ENCODE measurements at places on chromosomes 2 and 18.

GRCh38 chr2:15412309-15412708 is 148.8 kb downstream of the NBAS start:
- H3K4me1 ChIP-seq, result no peaks in the 10 kb centered on the region
- H3K27ac ChIP-seq, result no peak overlapping the region
- no peak overlapping the region for H3K4me3 ChIP-seq
- no peak for DNase-seq

DNA sequence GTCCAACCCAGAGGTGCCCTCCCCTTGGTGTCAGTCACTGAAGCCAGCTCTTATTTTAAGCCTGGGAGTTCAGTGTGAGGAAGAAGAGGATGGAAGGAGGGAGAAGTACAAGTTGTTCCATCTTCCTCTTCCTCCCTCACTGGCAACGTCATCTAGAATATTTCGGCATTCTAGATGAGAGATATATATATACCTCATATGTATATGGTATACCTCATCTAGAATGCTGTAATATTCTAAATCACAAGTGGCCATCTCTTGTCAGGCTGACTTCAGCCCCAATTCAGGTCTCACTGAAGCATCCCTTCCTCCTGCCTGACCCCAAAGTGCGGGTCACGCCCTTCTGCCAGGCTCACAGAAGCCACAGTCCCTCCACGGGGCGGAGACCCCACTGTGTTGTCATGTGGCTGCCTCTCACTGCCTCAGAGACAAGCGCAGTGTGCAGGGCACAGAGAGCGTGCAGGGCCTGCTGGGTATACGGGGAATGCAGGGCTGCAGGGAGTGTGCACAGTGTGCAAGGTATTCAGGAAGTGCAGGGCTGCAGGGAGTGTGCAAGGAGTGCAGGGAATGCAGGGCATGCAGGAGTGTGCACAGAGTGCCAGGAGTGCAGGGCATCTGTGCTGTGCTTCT is 32.8 kb upstream of the B3GNT7 start:
- H3K4me3 ChIP-seq, result no peak overlapping the region
- peaks cover 15% of the 10 kb centered on the region for H3K4me1 ChIP-seq
- no peaks in the 10 kb centered on the region for H3K36me3 ChIP-seq
- DNase-seq, result no peak
- H3K27me3 ChIP-seq, result no peaks in the 10 kb centered on the region
- peak overlapping the region; percentile 35 for H3K27ac ChIP-seq

GRCh38 chr2:75058427-75058826 is 100.0 kb downstream of the POLE4 start:
- H3K36me3 ChIP-seq, result no peaks in the 10 kb centered on the region
- peaks cover 28% of the 10 kb centered on the region for H3K4me1 ChIP-seq
- no peak for DNase-seq
- no peak overlapping the region for H3K4me3 ChIP-seq
- no peaks in the 10 kb centered on the region for H3K27me3 ChIP-seq

GRCh38 chr2:186399082-186399644 is 86.9 kb upstream of the ZC3H15 start:
- DNase-seq, result peak; percentile 15
- H3K27me3 ChIP-seq, result no peaks in the 10 kb centered on the region
- H3K4me3 ChIP-seq, result no peak overlapping the region

GRCh38 chr2:189267925-189268579 is 88.5 kb upstream of the COL5A2 start:
- H3K4me1 ChIP-seq, result no peaks in the 10 kb centered on the region
- H3K27me3 ChIP-seq, result no peaks in the 10 kb centered on the region
- DNase-seq, result no peak
- H3K36me3 ChIP-seq, result no peaks in the 10 kb centered on the region

- no peak overlapping the region for H3K27ac ChIP-seq
- no peaks in the 10 kb centered on the region for H3K4me1 ChIP-seq
- no peaks in the 10 kb centered on the region for H3K36me3 ChIP-seq
- DNase-seq, result no peak
- H3K4me3 ChIP-seq, result no peak overlapping the region
Observed at GRCh38 chr2:167258712-167259111, 370.4 kb downstream of the XIRP2 start.

DNA sequence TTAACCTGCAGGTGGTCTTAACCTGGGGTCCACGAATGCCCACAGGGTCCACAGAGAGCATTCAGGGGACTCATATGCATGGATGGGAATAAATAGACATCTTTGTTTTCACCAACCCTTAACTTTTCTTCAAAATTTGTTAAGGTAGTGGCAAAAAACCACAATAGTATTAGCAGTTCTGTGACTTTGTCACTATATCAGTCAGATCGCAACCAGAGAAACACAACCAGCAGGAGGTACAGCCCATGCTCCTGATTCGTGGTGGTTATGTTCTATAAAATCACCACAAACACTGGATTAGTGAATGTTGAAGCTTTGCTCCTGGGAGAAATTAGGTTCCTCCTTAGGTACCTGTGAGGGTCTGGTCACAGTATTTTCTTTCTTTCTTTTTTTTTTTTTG is 31.6 kb downstream of the B3GNT7 start:
- no peaks in the 10 kb centered on the region for H3K36me3 ChIP-seq
- no peak overlapping the region for H3K27ac ChIP-seq
- H3K4me1 ChIP-seq, result peaks cover 12% of the 10 kb centered on the region
- no peaks in the 10 kb centered on the region for H3K27me3 ChIP-seq
- DNase-seq, result no peak
- no peak overlapping the region for H3K4me3 ChIP-seq

- H3K36me3 ChIP-seq, result no peaks in the 10 kb centered on the region
- no peaks in the 10 kb centered on the region for H3K27me3 ChIP-seq
- no peak overlapping the region for H3K27ac ChIP-seq
- H3K4me3 ChIP-seq, result no peak overlapping the region
Observed at GRCh38 chr2:25551316-25551715, 122.1 kb downstream of the DTNB start.

- H3K4me1 ChIP-seq, result no peaks in the 10 kb centered on the region
- no peak overlapping the region for H3K4me3 ChIP-seq
- no peak overlapping the region for H3K27ac ChIP-seq
Observed at GRCh38 chr2:134897932-134898331, 20.7 kb upstream of the CCNT2 start.

DNA sequence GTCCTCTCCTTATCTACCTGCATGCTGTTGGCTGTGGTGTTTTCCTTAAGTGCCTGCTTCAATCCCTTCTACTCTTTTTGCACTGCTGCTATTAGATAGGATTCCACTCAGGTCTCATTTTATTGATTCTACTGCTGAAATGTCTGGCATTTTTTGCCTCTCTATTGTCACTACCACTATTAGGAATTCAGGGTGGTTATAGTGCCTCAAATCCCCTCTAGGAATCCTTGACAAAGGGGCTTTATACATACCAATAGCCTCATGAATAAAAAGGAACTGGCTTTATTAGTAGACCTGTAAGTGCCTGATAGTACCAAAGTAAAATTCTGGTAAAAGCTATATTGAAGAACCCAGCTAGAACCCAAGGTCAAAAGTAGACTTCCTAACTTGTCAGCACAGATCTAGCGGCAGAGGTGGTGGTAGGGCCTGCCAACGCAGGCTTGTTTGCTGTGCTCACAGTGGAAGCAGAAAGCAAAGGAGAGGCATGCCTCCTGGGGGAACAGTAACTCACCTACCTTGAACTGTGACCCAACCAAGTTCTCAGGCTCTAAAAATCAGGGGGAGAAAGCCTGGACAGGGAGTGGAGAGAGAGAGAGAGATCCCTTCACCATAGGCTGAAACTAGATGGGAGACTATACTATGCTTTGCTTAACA is 200.8 kb downstream of the RAB3GAP1 start:
- H3K27ac ChIP-seq, result no peak overlapping the region
- no peaks in the 10 kb centered on the region for H3K4me1 ChIP-seq
- H3K27me3 ChIP-seq, result no peaks in the 10 kb centered on the region
- no peak for DNase-seq
- H3K36me3 ChIP-seq, result no peaks in the 10 kb centered on the region

- H3K36me3 ChIP-seq, result no peaks in the 10 kb centered on the region
- DNase-seq, result no peak
- no peak overlapping the region for H3K4me3 ChIP-seq
- H3K4me1 ChIP-seq, result no peaks in the 10 kb centered on the region
Observed at GRCh38 chr2:235468978-235469655, 24.7 kb upstream of the AGAP1 start.

DNA sequence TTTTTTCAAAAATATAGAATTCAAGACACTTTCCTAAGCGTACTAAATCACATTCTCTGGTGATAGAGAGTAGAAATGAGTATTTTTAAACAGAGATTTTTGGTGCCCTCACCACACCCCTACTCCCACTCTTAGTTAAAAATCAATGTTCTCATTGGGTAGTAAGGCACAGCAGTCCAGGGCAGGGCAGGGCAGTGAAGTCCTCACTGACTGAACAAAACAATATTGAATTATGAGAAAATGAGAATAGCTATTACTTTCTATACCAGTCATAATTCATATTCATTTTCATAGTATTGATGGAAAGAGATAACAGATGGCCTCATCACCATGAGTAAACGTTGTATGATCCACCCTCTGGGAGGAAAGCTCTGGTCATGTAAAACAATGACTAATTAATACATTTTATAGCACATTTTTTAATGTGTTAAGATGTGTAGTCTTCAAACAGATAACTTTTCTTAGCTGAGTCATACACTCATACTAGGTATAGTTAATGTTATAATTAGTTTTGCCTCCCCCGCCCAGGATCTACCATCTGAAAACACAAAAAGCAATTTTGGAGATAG is 686.1 kb downstream of the KCNJ3 start:
- no peak overlapping the region for H3K27ac ChIP-seq
- no peaks in the 10 kb centered on the region for H3K4me1 ChIP-seq
- no peak for DNase-seq
- no peaks in the 10 kb centered on the region for H3K36me3 ChIP-seq
- H3K4me3 ChIP-seq, result no peak overlapping the region

DNA sequence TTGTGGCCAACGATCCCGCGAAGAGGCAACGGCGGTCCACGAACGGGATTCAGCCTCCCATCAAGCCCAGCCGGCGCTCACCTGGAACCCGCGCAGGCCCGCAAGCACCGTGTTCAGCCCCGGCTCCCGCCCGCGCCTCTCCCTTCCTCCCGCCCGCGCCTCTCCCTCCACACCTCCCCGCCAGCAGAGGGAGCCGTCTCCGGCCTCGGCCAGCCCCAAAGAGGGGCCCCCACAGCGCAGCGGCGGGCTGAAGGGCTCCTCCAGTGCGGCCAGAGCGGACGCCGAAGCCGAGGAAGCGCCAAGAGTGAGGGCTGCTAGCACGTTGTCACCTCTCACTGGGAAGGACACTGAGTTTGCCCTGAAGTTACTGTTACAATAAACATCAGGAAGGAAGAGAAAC is 55.3 kb upstream of the LAPTM4A start:
- H3K27ac ChIP-seq, result no peak overlapping the region
- H3K4me1 ChIP-seq, result no peaks in the 10 kb centered on the region
- DNase-seq, result no peak
- no peak overlapping the region for H3K4me3 ChIP-seq
- no peaks in the 10 kb centered on the region for H3K36me3 ChIP-seq

- no peak for DNase-seq
- peak overlapping the region; percentile 67 for H3K4me3 ChIP-seq
- no peaks in the 10 kb centered on the region for H3K4me1 ChIP-seq
- no peaks in the 10 kb centered on the region for H3K27me3 ChIP-seq
- H3K36me3 ChIP-seq, result no peaks in the 10 kb centered on the region
Observed at GRCh38 chr2:241559323-241560161, 997 bp downstream of the BOK start.

- H3K27ac ChIP-seq, result no peak overlapping the region
- no peaks in the 10 kb centered on the region for H3K27me3 ChIP-seq
- no peak for DNase-seq
- no peak overlapping the region for H3K4me3 ChIP-seq
Observed at GRCh38 chr2:155190342-155190741, 491.8 kb downstream of the KCNJ3 start.

- no peaks in the 10 kb centered on the region for H3K4me1 ChIP-seq
- H3K4me3 ChIP-seq, result no peak overlapping the region
- DNase-seq, result no peak
- H3K27ac ChIP-seq, result no peak overlapping the region
- H3K36me3 ChIP-seq, result peaks cover 4% of the 10 kb centered on the region
Observed at GRCh38 chr2:24863641-24864040, 56.4 kb downstream of the ADCY3 start.

GRCh38 chr2:171895786-171896185 is 1.7 kb upstream of the SLC25A12 start:
- no peaks in the 10 kb centered on the region for H3K4me1 ChIP-seq
- no peaks in the 10 kb centered on the region for H3K36me3 ChIP-seq
- no peak overlapping the region for H3K4me3 ChIP-seq
- no peak overlapping the region for H3K27ac ChIP-seq

GRCh38 chr2:238790833-238791230 is 57.1 kb upstream of the TWIST2 start:
- no peak overlapping the region for H3K4me3 ChIP-seq
- DNase-seq, result no peak
- no peaks in the 10 kb centered on the region for H3K27me3 ChIP-seq
- no peaks in the 10 kb centered on the region for H3K4me1 ChIP-seq
- no peak overlapping the region for H3K27ac ChIP-seq

GRCh38 chr2:199216253-199216652 is 241.5 kb downstream of the SATB2 start:
- H3K27ac ChIP-seq, result no peak overlapping the region
- no peak overlapping the region for H3K4me3 ChIP-seq
- no peaks in the 10 kb centered on the region for H3K4me1 ChIP-seq
- no peak for DNase-seq
- no peaks in the 10 kb centered on the region for H3K27me3 ChIP-seq

DNA sequence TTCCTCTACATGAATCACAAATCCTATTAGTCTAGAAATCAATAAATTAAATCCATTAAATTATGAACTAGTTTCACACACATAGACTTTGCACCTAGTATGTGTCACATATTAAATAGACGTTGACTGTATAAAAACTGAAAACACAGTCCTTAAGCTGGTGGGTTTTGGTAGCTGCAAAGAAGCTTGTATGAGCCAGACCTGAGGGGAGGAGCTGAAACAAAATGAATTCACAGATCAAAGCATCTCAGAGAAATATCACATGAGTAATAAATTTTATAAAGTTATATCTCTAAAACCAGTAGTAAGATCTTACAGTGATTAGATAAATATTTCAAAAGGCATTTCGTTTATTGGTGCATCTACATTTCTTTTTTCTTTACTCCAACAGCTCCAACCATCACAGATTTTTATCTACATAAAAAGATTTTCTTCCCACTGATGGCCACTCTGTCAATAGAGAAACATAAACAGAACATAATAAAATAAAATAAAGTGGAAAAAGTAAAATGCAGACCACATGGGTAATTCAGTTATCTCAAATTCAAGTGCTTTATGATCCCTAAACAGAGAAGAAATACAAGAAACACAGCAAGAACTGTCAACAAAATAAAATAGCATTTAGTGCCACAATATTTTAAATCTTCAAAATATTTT is 420.0 kb upstream of the CYRIA start:
- H3K27ac ChIP-seq, result no peak overlapping the region
- H3K27me3 ChIP-seq, result no peaks in the 10 kb centered on the region
- H3K4me3 ChIP-seq, result no peak overlapping the region
- no peak for DNase-seq
- no peaks in the 10 kb centered on the region for H3K4me1 ChIP-seq

Data from GM12878 (cell line).